Breast epithelium (tissue), 4 donors: ENCODE measurements at places on chromosomes 7 and 10. TPM values are rescaled to one million over a fixed set of nuclear protein-coding genes. Genes with fewer than 3 reads are reported as not detected.
A peak's percentile ranks its signal among the peaks of the same experiment; 100 is the strongest.

DNA sequence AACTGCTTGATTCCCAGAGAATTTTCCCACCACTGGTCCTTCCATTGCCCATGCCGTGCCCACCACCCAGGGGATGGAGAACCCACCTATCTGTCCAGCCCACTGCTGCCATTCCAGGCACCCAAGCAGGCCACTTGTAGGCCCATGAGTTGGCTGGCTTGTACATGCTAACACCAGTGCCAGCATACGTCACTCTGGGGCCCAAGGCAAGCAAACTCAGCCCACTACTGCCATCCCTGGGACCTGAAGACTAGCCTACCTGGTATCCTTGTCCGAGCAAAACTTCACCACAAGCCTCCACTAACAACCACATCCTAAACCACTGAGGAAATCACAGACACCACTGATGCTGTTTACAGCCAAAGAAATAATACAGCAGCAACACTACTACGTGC is 44.7 kb upstream of the CDK6 start:
- DNase-seq: no peak

GRCh38 chr7:43671521-43671920 is 57.8 kb downstream of the COA1 start:
- DNase-seq: no peak

Gene DMBT1
- 0.15 TPM for total RNA-seq

GRCh38 chr10:100357059-100357858 is 10.2 kb downstream of the SCD start:
- no peak for DNase-seq

DNA sequence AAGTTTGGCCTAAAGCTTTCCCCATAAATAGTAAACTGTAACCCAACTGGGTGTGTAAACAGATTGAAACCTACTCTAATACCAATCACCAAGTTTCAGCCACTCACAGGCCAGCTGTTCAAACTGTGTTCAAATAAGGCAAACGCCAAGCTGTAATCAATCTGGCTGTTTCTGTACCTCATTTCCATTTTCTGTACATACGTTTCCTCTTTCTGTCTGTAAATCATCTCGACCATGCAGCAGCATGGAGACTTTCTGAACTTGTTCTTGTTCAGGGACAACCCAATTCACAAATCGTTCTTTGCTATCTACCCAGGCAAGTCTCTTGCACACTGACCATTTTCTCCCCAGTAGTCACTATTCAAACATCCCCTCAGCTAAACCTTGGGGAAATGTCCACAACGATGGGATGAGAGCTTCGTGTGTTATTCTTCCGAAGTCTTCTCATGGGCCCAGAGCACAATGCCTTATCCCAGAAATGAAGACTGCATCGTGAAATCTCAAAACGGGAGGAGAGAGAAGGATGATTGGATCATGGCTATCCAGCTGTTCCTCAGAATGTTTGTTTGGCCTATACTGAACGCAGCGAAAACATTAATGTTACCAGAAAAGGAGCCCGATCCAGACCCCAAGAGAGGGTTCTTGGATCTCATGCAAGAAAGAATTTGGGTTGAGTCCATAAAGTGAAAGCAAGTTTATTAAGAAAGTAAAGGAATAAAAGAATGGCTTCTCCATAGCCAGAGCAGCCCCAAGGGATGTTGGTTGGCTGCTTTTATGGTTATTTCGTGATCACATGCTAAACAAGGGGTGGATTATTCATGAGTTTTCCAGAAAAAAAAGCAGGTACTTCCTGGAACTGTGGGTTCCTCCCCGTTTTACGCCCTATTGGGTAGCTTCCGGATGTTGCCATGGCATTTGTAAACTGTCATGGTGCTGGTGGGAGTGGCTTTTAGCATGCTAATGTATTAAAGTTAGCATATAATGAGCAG is 86.2 kb downstream of the SLC16A9 start:
- no peak for DNase-seq

DNA sequence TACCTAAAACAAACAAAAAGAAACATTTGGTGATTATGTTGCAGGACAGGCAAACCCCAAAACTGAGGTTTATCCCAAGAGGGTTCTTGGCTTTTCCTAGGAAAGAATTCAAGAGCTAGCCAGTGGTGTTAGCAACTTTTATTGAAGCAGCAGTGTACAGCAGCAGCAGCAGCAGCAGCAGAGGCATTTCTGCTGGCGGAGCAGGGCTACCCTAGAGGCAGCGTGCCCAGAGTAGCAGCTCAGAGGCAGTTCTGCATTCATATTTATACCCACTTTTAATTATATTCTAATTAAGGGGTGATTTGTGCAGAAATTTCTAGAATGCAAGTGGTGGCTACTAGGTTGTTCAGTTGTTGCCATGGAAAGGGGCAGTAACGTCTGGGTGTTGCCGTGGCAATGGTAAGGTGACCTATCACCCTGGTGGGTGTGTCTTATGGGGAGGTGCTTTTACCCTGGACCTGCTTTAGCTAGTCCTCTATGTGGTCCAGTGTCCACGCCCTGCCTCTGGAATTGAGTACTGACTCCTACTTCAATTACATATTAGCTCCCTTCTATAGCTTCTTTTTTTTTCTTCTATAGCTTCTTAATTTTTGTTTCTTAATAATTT is 53.9 kb downstream of the VCL start:
- no peak for DNase-seq

GRCh38 chr10:102645388-102645740 is 1.1 kb downstream of the TRIM8 start:
- peak; percentile 78 for DNase-seq

DNA sequence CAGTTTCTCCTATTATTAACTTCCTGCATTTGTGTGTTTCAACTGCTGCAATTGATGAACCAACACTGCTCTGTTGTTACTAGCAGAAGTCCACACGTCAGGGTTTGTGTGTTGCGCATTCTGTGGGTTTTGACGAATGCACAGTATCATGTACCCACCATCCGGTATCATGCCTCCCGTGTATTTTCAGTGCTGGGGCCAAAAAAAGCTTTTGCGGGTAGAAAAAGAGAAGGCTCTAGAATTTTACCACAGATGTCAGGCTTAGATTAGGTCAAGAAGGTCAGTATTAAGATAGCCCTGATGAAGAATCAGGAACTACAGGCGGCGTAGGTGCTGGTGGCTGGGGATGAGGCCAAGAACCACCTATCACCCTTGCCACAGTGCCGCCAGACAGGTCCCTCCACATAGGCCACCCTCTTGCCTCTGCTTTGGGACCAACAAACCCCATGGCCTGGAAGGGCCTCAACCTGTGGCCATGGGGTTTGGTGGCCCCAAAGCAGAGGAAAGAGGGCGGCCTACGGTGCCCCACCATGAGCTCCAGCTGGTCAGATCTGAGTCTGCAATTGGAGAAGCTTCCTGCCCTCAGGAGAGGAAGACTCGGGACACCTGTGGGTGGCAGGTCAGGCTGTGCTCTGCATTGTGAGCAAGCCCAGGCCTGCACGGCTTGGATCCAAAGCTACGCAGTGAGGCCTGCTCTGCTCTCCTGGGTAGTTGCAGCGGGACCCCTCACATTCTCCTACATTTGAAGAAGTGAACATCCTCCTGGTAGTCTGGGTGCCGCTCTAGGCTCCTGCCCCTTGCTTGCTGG is 71.9 kb downstream of the MKI67 start:
- no peak for DNase-seq

DNA sequence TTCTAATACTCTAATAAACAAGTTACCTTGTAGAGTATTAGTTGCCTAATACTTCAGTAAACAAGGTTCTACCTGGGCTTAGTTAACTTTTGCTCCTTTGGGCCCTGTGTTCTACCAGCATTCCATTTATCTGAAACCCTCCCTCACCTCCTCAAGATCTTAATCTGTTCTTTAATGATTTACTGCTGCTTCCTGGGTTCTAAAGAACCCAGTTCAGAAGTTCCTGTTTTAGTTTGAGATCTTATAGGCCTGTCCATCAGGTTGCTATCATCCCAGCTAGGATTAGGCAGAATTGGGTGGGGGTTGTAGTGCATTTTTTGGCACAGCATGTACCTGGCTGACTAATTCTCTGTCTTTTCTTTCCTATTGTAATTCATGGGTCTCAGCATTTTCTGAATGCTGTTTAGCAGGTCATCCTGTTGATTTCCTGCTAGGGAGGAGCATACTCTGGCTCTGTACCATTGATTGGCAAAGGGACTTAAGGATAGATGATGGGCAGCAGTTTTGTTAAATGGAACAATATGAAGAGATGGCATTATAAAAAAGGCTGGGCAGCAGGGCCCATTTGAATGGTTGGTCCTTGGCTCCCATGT is 53.7 kb upstream of the TMEM248 start:
- DNase-seq: no peak

DNA sequence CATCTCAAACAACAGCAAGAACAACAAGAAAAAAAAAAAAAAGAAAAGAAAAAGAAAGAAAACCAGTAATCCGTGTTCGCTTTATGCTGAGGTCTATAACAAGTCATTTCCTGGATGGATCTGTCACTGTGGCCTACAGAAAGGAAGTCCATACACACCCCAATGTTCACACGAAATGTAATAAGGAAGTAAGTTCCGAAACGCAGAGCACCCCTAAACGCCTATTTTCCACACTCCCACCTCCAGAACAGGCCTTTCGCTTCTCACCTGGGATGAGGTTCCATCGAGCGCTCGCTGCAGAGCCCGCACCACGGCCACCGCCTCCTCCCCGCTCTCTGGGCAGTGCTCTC is 735 bp downstream of the ZNF394 start:
- DNase-seq: no peak

Gene IDI2
- total RNA-seq: not detected

Gene HMX2
- not detected for total RNA-seq

DNA sequence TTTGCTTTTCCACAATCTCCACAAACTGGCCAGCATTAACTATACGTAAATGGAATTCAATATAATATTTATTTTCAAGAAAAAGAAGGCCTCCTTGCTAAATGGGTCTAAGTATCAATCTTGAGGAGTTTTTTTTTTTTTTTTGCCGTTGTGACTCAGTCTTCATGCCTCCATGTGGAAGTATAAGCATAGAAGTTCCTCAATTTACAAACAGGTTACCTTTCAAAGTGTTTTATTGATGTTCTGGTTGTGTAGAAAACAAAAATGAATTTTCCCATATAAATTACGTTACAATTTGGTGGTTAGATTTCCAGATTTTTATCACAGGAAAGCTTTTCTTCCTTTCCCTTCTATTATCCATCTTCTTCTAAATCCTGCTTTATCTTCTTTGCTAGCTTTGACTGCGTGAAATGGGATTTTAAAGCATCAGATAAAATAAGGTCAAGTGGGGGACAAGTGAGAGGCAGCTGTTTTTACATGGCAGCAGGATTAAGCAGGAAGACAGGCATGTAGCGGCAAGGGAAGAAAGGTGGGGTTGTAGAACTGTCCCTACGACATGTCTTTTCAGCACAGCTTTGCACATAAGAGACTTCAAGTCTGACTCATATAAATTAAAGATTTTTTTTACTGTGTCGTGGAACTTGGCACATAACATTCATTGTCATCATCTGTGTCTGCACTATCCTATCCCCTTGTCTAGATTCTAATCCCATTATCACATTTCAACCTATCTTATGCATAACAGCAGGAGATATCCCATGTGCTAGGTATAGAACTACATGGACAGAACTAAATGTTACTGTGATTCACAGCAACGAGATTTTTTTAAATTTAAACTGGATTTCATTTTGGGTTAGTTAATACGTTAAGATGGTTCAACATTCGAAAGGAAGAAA is 135.3 kb upstream of the FAM3C start:
- DNase-seq: no peak

- no peak for DNase-seq
Measured at GRCh38 chr7:3194501-3195141, 106.4 kb upstream of the SDK1 start.

Gene SMKR1
- total RNA-seq: not detected

- no peak for DNase-seq
Measured at GRCh38 chr7:66668677-66669076, 40.0 kb downstream of the KCTD7 start.

Gene ERVW-1
- not detected for total RNA-seq

Gene GARIN1A
- total RNA-seq: 3.4 TPM

DNA sequence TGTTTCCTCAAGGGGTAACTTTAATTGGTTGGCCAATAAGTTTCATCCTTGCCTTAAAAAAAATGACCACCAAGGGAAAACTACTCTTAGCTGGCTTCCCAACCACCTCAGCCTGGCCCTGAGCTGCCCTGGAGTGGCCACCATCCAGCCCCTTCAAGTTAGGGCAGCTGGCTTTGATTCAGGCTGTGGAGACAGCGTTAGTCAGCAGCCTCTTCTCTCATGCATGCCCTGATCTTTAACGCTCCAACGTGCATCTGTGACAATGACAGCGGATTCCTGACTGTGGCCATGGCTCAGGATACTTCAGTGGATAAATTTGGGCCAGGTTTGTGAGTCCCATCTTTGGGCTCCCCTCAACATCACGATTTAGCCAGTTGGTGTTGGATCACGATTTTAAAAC is 111.6 kb downstream of the RBM20 start:
- no peak for DNase-seq

DNA sequence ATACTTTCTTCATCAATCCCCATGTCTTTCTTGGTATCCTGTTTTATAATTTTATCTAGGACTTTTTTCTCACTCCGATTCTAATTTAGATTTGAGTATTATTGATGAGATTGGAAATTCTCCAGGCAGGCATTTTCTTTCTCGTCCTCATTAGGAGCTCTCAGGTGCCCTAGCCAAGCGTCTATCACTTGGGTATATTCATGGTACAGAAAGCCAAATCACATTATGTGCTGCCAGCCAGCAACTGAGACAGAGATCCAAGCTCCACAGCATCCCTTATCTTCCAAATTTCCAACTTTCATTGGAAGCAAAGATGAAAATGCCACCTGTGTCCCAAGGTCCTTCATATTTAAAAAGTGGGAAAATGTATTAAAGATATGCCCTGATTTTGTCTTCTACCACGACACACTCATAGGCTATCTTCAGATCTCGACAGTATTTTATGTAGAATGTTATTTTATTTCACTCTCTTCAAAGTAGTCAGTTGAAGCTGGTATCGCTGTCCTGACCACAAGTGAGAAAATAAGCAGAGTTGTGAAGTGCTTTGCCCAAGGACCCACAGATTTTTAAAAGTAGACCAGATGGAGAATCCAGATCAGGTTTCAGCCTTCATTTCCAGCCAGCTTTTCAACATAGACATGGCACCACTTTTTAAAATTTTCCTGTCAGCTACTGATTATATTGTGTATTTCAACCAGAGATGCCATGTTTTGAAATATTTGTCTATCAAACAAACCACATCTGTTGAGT is 773.4 kb downstream of the CNTNAP2 start:
- DNase-seq: no peak

- no peak for DNase-seq
Measured at GRCh38 chr7:103343758-103344452, 662 bp downstream of the DNAJC2 start.

Gene POU6F2
- total RNA-seq: not detected

Gene RAMP3
- 76.8 TPM for total RNA-seq

Gene KIAA1549
- total RNA-seq: 3.9 TPM

DNA sequence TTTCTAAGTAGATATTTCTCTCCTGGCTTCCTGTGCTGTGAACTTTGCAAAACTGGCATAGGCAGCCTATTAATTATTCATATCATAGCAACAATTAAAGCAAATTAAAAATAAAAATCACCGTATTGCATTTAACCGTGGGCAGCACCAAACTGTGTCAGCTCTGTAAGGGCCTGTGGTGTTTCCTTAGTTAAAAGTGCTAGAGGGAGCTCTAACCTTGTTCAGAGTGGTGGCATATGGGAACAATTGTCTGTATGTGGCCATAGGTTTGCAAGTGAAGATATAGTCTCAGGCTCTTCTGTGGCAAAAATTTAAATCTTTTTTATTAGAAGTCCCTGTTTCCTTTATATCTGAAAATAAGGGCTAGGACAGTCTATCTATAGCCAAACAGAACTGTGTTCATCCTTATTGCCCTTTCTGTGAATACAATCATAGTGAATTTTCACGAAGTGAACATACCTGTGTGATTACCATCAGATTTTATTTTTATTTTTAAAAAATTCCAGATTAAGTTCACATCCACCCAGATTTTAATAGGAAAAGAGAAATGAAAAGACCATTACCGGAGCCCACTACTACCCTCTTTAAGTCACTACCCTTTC is 92.6 kb downstream of the POLL start:
- DNase-seq: no peak
